ENCODE measurements at places on chromosomes 6 and 20.

- peak; percentile 23 for DNase-seq
These were observed 458.3 kb upstream of the MAP3K7 start for GRCh38 chr6:91045161-91045560.

DNA sequence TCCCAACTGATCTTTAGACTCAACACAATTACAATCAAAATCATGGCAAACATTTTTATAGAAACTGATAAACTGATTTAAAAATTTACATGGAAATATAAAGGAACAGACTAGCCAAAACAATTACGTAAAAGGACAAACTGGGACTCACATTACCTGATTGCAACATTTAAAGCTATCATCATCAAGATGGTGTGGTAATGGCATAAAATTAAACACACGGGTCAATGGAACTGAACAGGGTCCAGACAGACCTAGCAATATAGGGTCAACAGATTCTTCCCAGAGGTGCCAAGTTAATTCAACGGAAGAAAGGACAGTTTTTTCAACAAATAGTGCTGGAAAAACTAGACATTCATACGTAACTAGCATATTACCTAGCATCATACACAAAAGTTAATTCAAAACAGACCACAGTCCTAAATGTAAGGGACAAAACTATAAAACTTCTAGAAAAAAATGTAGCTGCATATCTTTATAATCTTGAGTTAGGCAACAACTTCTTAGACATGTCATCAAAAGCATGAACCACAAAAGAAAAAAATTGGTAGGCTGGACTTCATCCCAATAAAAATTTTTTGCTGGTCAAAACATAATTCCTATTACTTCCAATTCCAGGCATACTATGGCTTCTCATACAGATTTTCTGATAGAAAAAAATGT, 147.4 kb upstream of the BEND6 start:
- DNase-seq = no peak

DNA sequence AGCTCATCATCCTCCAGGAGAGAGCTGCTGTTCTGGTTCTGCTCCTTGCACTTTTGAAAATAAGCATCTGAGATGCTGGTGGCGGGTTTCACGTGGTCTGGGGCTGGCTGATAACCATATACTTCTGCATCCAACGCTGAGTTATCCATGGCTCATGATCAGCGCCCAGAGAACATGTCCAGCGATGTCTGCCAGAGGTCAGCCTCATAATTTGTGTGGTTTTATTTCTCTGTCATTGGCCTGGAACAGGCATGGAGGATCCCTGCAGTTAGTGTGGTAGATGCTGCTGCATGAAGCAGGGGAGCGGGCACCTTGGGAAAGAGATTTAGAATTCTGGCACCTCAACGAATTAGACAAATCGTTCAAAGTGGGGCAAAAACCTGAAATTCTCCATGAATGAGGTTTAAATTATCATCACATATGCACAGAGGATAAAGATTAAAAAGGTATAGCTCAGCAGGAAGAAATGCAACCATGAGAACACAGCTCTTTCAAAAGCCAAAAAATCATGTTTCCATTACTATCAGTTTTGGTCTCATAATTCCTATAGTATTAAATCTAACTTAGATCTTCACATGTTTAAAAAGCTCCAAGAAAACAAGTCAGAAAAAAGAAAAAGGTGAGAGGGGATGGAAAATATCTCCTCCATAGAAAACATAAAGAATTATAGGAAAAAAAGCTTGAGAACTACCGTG, 157.2 kb downstream of the SOD2 start:
- DNase-seq = no peak

DNA sequence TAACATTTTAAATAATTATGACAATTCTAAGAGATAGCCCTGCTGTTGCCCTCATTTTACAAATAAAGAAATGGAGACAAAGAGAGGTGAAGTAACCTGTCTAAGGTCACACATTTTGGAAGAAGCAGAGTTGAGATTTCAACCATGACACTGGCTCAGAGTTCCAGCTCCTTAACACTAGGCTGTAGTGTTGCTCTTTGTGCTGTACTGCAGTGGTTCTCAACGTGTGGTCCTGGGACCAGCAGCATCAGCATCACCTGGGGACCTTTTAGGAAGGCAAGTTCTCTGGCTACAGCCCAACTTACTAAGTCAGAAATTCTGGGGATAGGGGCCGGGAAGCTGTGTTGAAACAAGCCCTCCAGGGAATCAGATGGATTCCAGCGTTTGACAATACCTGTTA, 62.4 kb upstream of the FERMT1 start:
- DNase-seq = peak; percentile 52

Measured in NCI-H524 (cell line).